ENCODE measurements at places on chromosomes 4 and X.

DNA sequence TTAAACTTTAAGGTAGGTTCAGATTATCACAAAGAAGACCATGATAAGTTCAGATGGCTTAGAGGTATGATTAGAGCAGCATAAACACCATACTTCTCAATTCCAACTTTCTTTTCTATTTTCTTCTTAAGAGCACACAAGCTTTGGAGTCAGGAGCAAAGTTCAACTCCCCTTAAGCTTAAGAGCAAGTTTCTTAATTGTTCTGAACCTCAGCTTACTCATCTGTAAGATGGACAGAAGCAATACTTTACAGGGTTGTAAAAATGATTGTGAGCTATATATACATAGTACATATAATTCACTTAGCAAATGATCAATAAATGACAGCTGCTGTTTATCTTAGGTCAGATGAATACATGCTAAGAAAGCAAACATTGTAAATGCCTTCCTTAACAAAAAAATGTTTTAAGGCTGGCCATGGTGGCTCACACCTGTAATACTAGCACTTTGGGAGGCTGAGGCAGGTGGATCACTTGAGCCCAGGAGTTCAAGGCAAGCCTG lies 25.0 kb upstream of the RPS3A start:
- DNase-seq, result no peak

- no peak for DNase-seq
These were observed 100.5 kb downstream of the PRDM5 start for GRCh38 chr4:120821977-120822376.

DNA sequence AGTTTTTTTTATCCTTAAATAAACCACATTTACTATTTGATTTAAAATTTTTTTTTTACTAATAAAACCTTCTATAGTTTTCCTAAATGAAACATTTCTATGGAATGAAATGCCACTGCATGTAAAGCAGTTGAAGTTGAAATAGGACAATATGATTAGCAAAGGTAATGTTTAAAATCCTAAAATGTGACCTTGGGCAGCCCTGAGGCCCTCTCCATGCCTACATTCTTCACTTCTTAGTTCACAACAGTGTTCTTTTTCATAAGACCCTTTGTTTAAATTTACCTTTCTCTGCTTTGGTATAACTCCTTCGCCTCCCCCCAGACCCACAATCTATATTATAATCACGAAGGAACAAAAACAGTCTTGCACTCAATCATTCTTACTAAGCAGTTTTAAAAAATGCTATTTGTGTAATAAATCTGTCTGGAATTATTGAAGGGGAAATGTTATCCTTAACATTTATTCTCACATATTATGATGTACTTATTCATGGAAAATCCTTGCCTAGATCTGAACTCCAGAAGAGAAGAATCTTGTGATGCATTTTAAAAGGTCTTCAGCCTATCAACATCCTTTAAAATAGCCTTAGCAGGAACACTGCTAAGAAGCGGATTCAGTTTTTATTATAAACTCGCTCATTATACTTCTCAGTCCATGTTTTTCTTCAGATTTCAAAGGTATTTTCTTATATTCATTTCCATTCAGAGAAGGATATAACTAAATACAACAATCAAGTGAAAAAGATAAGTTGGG lies 124.6 kb upstream of the NAP1L5 start:
- no peak for DNase-seq

- DNase-seq, result no peak
These were observed 9.0 kb downstream of the ART3 start for GRCh38 chr4:76083386-76083988.

DNA sequence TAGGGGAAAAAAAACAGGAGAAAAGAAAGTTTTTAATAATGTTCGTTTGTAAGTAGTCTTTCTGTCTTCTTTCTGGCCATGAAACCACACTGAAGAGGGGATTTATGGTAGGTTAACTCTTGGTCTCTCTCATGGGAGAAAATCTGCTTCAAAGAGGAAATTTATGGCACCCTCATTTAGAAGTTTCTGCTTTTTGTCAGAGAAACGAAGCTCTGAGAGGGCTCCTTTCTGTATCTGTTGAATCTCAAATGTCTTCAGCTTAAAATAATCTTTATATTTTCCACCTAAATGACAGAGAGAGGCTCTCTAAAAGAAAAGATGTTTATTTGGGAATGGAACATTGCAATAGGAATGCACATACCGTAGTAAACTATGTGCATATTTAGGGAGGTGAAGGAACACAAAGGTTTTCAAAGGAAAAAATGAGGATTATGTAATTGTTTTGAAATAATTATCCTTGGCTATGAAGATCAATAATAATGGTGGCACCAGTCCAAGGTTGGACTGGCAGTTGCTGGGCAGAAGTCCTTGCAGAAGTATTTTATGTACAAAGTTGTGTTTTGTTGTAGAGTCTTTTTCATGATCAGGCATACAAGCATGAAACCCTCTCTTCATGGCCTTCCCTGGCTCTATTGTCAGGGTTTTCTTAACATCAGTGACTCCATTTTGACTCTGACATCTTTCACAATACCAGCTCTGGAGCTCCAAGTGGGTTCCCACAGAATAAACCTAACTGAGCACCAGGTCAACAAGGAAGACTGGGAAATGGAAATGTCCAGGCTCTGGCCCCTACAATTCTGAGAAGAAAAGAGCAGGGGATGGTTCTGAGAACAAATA lies 53.0 kb upstream of the HPSE start:
- DNase-seq, result no peak

- no peak for DNase-seq
These were observed 11.8 kb downstream of the RBM47 start for GRCh38 chr4:40617872-40618271.

DNA sequence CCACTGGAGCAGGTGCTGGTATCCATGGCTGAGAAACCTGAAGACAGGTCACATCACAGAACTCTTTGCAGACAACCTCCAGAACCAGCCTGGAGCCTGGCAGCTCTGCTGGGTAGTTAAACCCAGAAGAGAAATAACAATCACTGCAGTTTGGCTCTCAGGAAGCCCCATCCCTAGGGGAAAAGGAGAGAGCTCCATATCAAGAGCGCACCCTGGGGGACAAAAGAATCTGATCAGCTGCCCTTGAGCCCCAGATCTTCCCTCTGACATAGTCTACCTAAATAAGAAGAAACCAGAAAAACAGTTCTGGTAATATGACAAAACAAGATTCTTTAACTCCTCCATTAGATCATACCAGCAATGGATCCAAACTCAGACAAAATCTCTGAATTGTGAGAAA lies 823.2 kb upstream of the FRG1 start:
- DNase-seq, result no peak

- no peak for DNase-seq
These were observed 33.0 kb downstream of the GEMIN8 start for GRCh38 chrX:13996650-13997049.

DNA sequence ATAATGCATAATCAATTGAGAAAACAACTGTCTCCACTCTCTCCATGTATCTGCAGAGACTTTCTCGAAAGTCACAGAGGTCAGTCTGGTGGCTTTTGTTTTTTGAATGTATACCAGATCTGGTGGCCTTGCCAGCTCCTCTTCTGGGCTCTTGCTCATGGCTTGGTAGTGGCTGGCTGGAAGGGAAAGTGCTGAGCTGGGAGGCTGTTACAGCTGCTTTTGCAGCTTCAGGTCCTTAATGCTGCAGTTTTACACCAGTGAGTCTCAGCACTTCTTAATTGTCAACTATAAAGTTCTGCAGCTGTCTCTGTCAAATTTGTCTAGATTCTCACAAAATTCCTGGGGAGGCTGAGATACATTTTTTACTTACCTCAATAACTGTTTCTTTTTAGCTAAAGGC lies 390.0 kb downstream of the GRXCR1 start:
- no peak for DNase-seq

DNA sequence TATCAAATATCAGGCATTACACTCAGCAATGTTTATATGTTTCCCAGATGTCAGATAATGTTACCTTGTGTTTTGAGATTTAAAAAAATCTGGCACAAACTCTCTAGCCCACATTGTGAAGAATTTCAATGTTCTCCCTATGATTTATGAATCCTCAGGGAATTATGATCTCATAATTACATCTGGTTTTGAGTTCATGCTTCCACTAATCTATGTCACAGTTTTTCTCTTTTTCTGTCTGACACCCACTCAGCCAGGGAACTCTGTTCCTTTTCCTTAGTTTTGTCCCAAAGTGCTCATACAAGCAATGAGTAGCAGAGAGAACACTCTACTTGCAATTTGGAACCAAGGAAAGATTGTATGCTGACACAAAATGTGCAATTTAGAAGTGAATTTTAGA lies 212.1 kb upstream of the POF1B start:
- DNase-seq, result no peak

DNA sequence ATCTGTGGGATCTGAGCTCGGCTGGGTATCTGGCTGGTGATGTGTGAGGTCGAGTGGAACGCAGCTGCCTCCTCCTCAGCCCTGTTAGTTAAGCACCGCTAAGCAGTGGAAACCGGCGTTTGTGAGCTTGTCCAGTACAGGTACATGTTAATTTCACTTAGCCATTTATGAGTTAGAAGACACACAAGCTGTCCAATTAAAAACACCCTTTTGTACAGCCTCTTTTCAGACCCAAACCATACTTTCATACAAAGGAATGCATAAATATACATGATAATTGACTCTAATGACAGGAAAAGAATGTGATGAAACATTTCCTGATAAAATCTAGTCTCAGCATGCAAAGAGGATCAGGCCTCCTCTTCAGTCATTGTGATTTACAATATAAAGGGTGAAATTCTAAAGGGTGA lies 163.6 kb upstream of the FAT1 start:
- no peak for DNase-seq

DNA sequence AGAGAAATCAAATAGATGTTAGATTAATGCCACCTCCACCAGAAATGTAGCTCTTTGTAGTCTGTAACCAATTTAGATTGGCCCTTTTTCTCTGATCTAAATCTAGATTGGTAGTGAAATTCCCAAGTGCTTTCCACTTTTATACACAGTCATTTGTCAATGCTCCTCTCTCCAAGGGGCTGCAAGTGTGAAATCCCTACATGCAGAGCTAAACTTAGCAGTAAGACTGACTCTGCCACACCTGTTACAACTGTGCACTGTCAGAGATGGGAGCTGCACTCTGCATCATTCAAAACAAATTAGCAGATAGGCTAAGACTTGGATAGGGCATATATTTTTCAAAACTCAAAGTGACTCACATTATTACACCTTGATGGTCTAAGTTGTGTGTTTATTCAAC lies 9.1 kb downstream of the SERTM2 start:
- no peak for DNase-seq

GRCh38 chr4:2837904-2838496 lies 5.6 kb upstream of the ADD1 start:
- DNase-seq, result peak; percentile 9

DNA sequence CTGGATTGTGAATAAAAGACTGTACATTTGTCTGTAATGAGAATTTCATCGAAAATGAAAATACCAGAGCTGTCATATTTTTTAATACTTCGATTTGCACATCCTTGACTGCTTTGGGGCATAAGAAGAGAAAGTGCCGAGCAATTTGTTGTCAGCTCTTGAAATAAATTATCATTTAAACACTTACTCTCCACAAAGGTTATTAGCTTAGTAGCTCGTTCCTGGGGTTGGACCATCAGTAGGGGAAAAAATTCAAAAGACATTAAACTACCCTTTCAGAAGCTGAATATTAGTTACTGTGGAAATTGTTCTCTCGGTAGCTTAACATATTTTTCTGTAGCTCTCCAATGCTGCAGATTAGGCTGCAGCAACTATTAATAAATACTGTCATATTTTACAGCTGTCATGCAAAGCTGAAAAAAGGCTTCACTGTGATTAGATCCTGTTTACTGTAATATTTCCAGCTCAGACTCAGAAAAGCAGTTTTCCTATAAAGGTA lies 76.9 kb downstream of the GRIA3 start:
- DNase-seq, result no peak
